ENCODE measurements at places on chromosomes 7 and 10.

DNA sequence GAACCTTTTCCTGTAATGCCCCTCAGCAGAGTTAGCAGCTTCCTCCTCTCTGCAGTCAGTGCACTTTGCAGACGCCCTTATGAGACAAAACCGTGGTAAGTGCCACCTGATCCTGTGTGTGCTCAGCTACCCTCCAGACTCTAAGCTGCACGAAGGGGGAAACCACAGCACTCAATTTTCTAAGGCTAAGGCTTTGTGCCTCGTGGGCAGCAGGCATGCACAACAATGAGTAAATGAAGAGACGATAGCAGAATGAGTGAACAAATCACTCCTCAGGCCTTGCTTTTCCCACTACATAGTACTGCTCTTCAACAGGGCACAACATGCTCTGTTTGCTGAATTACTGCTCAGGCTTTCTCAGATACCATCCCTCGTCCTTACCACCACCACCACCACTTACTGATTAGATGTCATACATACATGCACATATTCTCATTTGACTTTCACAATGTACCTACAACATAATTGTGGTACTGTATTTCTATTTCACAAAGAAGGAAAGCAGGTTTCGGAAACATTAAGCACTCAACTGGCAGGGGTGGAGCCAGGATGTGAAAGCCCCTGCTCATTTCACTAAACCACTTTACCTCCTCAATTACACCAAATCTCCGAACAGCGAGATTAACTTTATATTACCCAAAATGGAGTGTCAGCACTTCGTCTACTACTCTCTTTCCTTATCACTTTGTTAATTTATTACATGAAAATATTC, 85.4 kb downstream of the ICA1 start:
- peak; percentile 41 for DNase-seq

- no peak for DNase-seq
These were observed 17.1 kb upstream of the MACROH2A2 start for GRCh38 chr10:70035531-70035930.

DNA sequence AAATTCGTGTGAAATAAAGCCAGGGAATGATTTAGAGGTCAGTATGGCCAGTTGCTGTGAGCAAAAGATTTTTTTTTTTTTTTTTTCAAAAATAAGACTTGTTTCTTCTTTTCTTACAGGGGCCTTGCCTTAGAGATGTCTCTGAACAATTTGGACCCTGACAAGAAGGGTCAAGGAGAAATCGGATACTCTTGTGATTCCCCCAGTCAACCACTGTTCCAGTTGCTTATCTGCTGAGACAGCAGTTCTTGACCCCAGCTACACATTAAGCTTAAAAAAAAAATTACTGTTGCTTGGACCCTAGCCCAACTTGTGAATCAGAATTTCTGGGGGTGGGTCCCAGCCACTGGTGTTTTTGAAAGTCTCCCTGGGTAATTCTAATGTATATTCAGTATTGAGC, 12.0 kb upstream of the FMC1 start:
- DNase-seq, result no peak

- no peak for DNase-seq
These were observed 441 bp upstream of the VENTX start for GRCh38 chr10:133237241-133237587.

DNA sequence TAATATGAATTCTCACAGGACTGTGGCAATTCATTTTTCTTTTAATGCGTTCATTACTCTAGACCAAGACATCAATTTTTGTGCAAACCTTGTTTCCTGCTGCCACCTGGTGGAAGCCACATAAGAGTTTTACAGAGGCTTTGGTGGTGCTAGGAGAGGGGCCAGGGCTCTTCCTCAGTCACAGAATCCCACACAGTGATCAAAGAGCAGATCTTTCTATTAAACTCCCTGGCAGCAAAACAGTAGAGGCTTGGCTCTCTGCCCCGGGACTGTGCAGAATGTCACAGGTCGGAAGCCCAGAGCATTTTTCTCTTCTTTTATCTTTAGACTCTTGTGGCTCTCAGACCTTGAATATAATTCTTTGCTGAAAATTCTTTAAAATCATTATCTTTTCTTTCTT, 506.4 kb upstream of the C7orf33 start:
- no peak for DNase-seq

All from stimulated activated CD4-positive, alpha-beta T cell treated with anti-CD3 and anti-CD28 coated beads, Interleukin-12 subunit alpha, Interleukin-12 subunit beta, amount 100 ng/mL, for 24 hours (primary cell).